Hepatic stellate cell (primary cell): ENCODE measurements at places on chromosomes 16 and 17.

DNA sequence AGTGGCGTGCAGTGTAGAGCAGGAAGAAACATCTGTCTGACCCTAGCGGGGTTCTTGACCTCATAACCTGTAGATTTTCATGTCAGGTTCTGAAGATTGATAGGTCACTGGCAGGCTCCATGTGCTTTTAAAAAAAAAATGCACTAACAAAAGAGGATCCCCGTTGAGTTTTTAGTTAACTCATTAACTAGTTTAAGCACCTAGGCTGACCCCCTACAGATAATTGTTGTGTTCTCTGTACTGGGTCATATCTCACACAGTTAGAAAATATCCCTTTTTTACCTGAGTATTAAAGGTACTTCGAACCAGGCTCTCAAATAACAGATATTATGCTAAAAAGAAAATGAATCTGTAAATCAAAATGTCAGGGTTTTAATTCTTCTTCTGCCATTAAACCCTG lies 676.6 kb downstream of the CDH11 start:
- no peak for DNase-seq

DNA sequence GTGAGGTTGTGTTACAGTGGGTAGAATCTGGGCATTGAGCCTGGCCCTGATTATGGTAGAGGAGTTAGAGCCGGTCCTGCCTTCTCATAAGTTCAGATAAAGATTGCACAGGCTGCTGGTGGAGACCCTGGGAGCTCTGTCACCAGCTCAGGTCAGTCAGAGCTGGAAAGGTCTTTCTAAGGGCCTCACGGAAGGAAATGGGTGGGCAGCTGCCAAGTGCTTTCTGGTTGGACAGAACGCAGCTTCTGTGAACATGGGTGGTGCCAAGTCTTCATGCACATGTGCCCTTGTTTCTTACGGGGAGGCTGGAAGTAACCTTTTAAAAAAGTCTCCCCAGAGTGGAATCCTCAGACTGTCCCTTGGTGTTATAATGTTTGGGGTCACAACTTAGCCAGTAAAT lies 14.9 kb downstream of the ALKBH5 start:
- no peak for DNase-seq

DNA sequence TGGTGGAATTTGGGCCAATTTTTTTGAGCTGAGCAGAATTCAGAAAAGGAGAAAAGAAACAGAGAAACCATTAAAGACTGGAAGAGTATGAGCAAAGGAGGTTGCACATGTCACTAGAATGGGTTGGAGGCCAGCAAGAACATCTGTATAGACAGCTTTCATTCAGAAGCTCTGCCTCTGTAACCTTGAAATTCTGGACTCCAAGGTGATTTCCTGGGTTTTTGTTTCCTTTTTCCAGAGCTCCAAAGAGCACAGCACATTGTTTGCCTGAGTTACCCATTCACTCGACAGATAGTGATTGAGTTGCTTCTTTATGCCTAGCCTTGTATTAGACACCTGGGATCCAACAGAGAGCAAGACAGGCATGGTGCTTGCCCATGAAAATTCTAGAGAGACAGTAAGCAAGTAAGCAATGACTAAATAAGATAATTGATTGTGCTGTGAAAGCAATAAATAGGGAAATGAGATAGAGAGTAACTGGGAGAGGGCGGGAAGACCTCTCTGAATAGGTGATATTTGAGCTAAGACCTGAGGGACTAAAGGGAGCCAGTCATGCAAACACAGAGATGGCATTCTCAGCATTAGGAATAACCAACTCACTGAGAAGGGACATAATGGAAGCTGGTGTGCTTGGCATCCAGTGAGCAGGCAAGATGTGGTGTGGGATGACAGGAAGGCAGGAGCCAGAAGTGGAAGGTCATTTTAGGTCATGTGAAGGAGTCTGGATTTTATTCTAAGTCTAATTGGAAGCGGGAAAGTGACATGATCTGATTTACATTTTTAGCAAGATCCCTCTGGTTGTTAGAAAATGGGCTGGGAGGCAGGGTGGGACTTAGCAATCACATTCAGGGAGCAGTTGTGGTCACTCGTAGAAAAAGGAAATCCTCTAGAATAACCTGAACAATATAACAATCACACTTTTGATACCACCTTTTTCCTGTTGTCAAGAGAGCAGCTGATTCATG lies 197.5 kb downstream of the HS3ST3A1 start:
- DNase-seq = no peak

GRCh38 chr16:70597135-70597835 lies 49.1 kb upstream of the IL34 start:
- DNase-seq = no peak

DNA sequence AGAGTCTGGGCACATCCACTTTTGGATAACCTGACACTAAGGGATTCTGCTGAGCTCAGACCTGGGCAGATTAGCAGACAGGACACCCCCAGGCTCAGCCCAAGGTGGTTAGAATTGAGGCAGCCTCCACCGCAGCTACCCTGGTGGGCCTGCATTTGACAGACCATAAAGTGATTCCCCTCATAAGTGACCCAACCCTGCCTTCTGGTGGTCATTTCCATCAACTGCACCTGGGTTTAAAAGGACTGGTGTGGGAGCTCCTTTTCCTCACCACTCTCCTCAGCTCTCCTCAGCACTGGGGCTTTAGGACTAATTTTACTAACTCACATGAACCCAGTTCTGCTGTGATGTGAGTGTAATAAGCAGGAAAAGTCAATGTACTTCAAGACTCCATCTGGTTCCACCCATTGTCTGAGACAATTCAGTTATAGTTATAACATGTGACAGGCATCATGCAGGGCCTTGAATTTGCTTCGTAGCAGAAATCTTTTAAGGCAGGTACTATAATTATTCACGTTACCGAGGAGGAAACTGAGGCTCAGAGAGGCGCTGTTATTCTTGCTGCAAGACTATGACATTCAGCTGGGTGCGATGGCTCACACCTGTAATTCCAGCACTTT lies 42.5 kb downstream of the MYH3 start:
- DNase-seq = peak; percentile 56
